ENCODE measurements at places on chromosomes 7 and 10.

DNA sequence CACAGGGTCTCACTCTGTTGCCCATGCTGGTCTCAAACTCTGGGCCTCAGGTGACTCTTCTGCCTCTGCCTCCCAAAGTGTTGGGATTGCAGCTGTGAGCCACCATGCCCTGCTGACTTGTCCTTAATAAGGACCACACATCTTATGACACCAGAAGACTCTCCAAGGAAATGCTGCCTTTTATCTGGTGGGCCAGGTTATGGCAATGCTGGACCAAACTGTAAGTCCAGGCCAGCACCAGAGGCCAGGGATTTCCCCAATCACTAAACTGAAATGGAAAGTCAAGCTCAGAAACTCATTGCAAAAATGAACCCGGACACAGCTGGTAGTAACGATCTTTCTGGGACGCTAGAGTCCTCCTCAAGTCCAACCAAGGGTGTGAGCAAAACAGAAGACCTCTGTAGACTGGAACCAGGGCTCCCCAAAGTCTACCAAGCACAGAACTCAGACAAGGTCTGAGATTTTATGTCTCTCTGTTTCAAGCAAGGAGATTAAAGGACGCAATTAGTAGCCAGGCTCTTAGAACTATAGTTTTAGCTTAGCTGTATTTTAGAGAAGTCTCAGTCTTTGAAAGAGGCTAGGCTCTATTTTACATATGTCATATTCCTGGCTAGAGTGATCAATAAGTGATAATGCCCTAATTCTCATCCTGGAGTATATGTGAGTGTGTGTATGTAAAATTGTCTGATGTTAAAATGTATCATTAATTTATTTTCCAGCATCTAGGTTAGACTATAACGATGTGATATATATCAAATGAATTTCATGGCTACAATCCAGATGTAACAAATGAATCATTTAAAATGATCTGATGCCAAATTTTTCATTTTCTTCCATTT is 74.0 kb upstream of the ITGB1 start:
- DNase-seq, result no peak

DNA sequence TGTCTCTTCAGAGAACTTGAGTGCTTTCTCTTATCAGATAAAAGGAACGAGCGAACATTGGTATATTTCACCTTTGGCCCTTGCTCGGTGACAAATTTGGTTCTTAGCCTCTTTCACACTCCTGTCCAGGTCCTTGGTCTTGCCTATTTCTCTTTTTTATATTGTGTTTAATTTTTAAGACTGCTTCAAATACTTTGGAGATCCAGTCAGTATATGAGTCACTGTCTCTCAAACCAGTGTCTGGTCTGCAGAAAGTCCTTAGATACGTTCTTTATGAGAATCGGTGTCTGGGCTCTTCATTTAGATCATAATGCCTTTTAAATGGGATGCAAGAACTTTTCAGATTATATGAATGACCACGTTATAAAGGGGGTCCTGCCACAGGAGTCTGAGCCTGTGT is 55.0 kb downstream of the PIK3AP1 start:
- no peak for DNase-seq

DNA sequence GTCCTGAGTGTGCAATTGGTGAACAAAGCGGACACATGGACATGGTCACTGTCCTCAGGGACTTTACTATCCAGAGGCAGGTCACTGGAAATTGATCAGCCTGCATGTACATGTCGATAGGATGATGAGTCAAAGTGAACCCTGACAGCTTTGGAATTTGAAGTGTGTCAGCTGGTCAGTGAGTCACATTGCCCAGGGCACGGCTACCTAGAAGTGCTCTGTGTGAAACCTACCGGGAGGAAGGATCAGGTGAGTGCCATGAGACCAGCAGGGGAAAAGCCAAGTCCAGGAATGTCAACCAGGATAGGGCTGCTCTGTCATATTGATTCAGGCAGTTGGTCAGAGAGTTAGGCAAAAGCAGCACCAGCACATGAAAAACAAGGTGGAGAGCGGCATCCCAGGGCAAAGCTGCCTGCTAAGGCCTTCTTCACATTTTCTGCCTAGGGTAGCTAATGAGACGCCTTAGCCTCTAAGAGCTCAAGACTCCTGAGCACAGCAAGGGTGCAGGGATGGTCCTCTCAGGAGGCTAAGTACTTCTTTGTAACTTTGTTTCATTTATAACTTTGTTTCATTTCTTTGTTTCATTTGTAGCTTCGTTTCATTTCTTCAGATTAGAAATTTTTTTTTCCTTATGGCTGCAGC is 19.4 kb upstream of the PDCD4 start:
- DNase-seq, result peak; percentile 3

DNA sequence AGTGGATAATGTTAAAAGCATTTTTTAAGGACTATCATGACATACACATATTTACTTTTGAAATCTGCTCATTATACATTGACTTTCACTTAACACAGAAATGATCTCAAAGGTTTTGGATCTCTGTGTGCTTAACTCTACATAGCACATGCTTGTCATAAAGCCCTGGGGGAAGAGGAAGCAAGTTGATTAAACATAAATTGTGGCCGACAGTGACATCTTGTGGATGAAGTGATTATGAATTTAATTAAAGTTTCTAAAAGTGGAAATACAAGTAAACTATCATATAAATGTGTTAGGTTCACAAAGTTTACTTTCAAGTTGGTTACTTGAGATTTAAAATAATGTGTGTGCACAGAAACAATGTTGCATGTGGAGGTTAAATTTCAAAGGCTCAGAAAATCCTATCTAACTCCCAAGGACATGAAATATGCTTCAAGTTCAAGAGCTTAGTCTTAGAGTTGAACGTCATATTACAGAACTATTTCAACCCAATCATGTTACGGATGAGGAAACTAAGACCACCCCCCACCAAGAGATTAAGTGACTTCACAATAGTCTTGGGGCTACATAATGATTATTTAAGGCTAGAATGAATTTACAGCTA is 1247.8 kb downstream of the GATA3 start:
- no peak for DNase-seq

GRCh38 chr7:2553831-2554581 is 1.3 kb downstream of the BRAT1 start:
- no peak for DNase-seq

GRCh38 chr10:62829622-62830021 is 13.5 kb upstream of the EGR2 start:
- no peak for DNase-seq

DNA sequence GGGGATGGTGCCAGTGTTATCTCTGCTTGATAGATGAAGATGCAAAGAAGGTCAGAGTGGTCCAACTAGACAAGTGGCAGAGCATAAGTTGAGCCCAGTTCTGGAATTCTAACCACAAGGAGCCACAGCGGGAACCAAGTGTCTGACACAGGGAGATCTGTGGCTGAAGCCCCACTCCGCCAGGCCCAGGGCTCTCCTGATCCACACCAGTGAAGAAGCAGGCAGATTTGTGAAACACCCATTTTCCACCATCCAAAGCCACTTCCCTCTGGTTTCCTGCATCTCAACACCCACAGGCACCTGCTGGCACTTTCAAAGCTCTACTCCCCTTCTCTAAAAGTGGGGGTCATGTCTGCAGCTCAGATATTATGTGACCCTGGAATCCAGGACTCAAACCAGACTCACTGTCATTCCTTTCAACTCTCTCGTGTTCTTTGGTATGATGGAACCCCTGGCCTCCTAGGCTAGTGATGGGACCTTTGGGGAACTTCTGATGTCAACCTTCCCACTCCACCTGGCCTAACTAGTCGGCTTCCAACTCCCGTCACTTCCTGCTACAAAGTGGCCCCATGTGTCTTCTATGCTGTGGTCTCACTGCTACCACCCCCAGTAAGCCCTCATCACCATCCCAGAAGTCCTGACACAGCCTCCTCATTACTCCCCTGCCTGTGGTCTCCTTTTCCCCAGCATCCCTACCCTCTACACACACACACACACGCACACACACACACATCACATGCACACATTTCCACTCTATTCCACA is 177.6 kb downstream of the GRID1 start:
- no peak for DNase-seq

- no peak for DNase-seq
These were observed 1.4 kb upstream of the TSPAN15 start for GRCh38 chr10:69449841-69450240.

DNA sequence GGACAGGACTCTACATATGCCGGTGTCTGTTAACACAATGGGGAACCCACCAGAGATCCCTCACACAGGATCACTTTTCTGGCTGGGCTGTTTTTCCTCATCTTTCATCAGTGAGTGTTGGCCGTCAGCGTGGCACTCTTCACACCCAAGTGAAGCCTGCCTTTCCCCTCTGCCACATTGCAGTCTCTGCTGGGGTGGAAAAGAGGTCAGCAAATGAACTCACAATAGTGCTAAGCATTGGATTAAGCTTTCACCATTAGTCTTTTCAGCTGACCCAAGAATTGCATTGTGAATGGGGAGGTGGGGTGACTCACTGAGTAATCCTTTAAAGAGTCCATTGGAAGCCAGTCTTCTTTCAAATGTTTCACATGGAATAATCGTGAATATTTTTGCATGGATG is 143.0 kb downstream of the KIAA1217 start:
- no peak for DNase-seq

DNA sequence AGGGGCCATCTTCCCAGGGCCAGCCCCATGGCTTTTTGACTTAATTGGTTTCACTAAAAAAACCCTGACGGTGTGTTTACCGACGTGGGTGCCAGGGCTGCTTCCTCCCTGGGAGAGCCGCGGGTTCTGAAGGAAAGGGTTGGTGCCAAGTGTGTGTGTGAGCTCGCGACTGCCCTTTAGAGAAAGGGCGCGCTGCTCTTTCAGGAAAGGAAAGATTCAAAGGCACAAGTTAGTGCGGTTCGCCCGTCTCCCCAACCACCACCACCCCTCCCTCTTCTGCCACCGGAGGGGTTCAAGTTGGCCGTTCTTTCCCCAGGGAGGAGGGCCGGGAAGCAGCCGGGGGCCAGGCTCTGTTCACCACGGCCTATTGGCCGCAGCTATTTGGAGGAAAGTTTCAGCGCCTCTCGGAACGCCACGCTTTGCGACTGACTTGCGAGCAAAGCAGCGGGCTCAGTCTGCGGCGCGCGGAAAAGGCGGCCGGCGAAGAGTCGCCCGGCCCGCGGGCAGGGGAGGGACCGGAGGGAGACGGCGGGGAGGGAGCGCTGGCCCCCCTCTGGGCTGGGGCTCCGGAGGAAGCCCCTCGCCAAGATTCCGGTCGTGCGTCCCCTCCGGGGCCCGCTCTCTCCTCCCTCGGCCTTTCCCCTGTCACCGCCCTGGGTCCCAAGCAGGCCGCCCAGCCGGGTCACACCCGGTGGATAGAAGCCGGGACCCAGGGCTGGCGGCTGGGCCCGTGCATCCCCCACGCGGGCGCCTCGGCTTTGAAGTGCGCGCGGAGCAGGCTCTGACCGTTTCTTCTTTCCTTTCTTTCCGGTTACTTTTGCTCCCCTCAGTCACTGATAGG is 165.9 kb upstream of the PPP1R3A start:
- no peak for DNase-seq

DNA sequence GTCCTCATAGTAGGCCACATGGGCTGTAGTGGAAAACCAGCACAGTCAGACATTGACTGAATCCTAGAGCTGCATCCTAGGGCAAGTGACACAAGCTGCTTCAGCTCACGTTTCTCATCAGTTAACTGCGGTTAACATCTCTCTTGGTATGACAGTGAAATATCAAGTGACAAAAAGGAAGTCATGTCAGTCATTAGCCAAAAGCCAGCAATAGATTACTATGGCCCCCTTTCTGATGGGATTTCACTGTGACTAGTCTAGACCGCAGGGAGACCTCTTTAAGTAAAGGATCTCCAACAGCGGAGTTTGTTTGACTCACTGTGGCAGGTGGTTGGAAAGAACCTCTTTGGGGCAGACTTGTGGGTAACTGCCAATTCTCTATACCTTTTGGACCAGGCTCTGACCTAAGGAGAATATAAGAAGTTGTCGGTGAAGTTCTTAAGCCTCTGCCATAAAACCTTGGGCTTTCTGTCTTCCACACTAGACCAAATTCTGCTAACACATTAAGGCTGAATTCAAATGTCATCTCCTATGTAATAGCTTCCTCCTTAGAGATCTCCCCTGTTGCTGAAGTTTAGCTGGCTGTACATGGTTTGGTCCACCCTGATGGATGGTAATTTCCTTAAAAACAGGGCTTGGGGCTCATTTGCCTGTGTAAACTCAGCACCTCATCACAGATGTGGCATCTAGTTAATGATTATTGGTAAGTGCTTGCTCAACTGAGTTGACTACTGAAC is 115.3 kb downstream of the SGMS1 start:
- no peak for DNase-seq

- no peak for DNase-seq
These were observed 45.8 kb upstream of the SRRM3 start for GRCh38 chr7:76155938-76156337.

DNA sequence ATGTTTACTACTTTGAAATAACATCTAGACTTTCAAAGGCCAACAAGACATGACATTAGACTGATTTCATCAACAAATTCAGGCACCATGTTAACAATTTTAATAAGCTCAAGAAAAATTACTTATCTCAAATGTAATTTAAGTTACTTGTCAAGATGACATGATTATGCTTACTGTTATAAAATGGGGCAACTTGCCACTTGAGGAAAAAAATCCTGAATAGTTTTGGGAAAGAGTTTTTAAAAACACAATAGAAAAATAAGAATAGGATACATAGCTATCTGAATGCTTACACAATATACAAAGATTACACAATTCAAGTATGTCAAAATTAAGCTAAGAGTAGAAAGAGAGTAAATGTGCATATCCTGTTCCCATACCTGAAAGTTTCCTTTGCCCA is 85.4 kb downstream of the RNF32 start:
- no peak for DNase-seq

DNA sequence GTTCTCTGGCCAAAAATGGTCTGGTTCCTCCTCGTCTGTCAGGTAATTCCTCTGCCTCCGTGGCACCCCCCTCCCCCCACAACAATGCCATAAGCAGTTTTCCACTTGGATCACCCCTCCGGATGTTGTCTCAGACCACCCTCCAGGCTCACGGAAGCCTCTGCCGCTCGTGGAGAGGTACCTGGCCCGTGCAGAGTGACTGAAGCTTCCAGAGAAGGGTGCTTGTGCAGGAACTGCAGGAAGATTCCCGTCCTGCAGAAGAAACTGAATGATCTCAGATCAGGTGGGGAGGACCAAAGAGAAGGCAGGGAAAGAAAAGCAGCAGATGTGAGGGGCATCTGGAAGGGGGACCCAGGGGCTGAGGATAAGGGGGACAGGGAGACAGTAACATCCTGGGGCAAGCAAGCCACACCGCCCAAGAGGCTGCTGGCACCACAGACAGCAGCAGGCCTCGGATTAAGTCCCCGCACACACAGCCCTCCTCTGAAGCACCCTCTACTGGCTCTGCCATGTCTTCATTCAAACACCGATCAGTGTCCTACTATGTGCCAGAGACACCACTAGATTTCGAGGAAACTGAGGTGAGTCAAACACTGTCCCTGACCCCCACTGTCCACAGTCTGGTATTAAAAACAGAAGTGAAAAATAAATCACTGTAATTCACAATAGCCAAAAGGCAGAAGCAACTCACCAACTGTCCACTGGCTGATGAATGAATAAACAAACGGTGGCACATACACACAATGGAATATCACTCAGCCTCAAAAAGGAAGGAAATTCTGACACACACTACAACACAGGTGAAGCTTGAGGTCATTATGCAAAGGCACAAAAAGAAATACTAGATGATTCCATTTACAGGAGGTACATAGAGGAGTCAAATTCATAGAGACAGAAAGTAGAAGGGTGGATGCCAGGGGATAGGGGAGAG is 26.4 kb downstream of the KIAA1549 start:
- no peak for DNase-seq

- DNase-seq, result no peak
These were observed 205.1 kb downstream of the CREB5 start for GRCh38 chr7:28617308-28617880.

GRCh38 chr10:32050177-32050576 is 6.0 kb downstream of the KIF5B start:
- DNase-seq, result no peak

All from central memory CD8-positive, alpha-beta T cell (primary cell).